Activated CD8-positive, alpha-beta memory T cell treated with anti-CD3 and anti-CD28 coated beads, Interleukin-2, amount 10 ng/mL, durations not matched to agents 7 days and 5 days (primary cell): ENCODE measurements at places on chromosomes 6 and 20.

- peak; percentile 47 for DNase-seq
Observed at GRCh38 chr6:155171747-155172449, 91.9 kb upstream of the CLDN20 start.

DNA sequence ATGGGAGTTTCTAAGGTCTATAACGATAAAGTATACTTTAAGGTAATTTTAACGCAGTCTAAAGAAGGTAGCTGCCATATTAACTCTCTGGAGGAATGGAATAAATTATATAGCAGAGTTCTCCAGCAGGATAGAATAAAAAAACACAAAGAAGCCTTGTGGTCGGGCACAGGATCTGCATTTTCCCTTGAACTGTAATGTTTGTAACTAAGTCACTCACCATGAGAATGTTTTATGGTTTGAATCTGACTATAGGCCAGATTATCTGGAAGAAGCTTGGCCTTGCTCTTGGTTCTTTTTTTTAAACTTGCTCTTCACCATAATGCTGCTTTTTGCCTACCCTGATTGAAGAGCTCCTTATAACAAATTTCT, 238.8 kb upstream of the NOX3 start:
- no peak for DNase-seq

DNA sequence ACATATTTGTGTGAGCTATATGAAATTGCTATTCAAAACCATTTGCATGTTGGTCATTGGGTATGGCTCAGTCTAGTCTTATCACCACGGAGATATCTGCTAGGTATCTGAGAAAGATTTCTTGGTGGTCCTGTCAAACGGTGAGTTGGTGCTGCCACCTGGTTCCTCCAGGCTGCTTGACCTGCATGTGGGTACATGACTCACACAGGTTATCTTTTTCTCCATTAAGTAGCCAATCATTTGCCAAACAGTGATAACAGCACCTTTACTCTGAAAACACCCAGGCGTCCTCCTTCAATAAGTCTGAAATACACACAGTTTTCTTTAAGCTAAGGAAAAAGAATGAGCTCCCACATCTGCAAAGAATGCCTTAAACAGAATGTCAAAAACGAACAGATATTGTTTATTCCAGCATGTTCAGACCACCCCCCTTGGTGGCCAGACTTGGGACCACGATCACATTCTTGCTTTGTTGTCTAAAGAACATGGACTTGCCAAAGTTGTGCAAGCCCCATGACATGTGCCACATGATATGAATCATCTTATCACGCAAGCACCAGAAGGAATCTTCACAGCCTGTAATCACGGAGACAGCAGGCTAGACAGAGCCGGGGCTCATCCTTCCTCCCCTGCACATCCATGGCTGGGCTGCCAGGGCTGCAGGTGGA, 200.7 kb upstream of the THBS2 start:
- no peak for DNase-seq

DNA sequence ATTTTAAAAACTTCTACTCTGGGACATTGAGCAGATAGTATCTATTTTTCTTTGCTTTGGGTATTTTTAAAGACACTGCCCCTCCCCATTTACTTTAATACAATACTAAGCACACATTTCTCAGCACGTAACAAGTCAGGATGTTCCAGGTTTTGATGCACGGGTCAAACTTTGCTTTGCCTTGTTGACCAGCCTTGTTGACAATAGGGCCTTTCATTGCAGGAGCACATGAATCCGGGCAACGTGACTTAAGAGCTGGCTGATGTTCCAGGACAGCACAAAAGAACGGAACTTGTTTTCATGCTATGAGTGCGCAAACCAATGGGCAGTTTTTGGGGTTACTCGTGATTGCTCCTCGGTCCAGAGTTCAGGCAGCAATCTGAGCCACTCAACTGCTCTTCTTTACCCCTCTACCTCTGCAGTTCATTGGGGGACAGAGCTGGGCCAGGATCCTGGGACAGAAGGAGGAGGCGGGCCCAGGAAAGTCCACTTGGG, 78.6 kb upstream of the SLC22A16 start:
- DNase-seq: no peak

DNA sequence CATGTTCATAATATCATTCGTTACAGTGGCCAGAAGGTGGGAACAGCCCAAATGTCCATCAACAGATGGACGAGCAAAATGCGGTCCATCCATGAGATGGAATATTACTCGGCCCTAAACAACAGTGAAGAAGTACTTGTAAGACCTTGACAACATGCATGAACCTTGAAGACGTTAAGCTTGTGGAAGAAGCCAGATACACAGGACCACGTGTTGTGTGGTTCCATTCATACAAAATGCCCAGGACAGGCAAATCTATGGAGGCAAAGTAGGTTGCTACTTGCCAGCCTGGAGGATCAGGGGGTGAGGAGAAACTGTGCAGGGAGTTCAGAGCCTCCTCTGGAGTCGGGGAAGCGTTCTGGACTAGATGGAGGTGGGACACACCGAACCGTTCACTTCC, 207.1 kb downstream of the ERMARD start:
- peak; percentile 31 for DNase-seq
